Stimulated activated CD8-positive, alpha-beta memory T cell treated with anti-CD3 and anti-CD28 coated beads, Interleukin-2, amount 100 ng/mL, for 1 hour (primary cell): ENCODE measurements at places on chromosomes 5 and 9.

DNA sequence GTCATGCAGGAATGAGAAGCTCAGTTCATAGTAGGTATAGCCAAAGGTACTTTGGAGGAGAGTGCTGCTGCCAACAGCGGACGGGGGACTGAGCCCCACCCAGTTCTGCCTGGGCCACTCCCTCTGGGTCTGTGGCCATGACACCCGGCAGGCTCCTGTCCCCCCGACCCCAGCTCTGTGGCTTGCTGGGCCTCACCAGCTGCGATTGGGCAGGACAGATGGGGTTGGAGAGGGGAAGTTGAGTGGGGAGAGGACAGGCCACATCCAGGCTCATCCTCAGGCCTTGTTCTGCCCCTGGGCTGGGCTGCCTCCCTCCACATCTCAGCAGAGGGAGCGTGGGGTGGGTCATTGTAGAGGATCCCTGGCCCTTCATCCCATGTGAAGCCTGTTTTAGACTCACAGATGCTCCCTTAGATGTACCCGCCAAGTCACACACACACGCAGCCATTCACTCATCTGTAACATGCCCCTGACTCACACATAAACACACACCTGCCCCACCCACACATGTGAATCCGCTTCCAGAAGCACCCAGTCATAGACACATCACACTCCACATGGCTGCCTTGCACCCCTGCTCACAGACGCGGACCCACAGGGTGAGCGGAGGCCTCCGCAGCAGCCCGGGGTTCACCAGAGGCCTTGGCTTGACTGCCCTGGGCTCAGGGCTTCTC, 48.8 kb downstream of the NTNG2 start:
- DNase-seq: no peak

DNA sequence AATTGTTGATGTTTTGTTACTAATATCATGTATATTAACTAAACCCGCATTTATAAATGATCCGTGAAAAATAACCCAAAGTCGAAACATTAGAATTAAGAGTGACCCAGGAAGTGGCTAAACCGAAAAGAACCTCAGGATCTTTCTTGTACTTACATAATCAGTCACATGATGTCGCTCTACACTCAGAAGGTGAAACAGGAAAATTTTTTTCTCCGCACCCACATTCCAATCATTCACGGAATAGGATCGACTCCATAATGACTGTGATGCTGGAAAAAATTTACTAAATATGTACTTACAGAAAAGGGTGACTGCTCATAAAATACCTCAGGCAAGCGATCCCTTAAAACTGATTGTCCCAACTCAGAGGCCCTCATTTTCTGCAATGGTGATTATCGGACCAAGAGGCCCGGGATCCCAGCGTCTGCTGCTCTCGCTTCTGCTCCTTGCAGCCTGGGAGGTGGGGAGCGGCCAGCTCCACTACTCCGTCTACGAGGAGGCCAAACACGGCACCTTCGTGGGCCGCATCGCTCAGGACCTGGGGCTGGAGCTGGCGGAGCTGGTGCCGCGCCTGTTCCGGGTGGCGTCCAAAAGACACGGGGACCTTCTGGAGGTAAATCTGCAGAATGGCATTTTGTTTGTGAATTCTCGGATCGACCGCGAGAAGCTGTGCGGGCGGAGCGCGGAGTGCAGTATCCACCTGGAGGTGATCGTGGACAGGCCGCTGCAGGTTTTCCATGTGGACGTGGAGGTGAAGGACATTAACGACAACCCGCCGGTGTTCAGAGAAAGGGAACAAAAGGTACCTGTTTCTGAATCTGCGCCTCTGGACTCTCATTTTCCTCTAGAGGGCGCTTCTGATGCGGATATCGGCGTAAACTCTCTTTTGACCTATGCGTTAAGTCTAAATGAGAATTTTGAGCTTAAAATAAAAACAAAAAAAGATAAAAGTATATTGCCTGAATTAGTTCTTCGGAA, at the start of gene PCDHA12:
PCDHA12 (plus strand) TSS at position 224 of the 981 bp plus-strand sequence; CDS start at position 389, 165 bp downstream.
- DNase-seq: no peak

DNA sequence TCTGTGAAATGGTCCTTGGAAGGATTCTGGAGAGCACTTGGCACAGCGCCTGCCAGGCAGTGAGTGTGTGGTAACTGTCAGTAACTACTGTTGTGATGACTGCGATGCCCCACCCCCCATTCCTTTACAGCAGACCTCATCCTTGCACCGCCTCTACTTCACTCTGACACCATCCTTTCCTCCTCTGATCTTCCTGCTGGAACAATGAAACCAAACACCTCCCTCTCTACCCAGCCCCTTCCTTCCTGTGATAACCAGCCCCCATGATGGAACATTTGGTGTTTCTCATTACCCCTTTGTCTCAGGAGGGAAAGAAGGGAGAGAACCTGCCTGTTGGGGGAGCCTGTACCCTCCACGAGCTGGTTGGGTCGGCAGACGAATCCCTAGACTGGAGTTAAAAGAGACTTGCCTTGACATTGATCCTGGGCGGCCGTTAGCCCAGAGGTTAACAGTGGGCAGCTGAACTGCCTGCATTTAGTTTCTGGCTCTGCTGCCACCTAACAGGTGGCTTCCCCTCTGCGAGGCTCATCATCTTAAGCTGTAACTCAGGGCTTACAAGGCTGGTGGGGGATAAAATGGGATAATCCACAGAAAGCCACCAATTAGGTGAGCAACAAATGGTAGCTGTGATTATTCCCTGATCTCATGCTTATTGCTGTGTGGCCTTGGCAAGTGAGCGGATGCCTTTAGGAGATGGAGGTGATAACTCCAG, 34.2 kb upstream of the GRPEL2 start:
- DNase-seq: no peak

- no peak for DNase-seq
Observed at GRCh38 chr5:77087484-77088261, 588 bp upstream of the ZBED3 start.
